WTC11 (cell line): ENCODE measurements at places on chromosomes 1 and 21. TPM values are rescaled to one million over a fixed set of nuclear protein-coding genes. Genes with fewer than 3 reads are reported as not detected.
A peak's percentile ranks its signal among the peaks of the same experiment; 100 is the strongest.

The GBP5 gene
- total RNA-seq: 0.17 to 0.25 TPM (median 0.23 TPM) in 3 replicates

The TSSK3 gene
- total RNA-seq: 1.2 to 2.9 TPM (median 1.7 TPM) in 3 replicates

The AMY2A gene
- total RNA-seq: 0.48 to 0.55 TPM (median 0.55 TPM) in 3 replicates

The FAAP20 gene
- 133 to 151 TPM (median 150 TPM) in 3 replicates for total RNA-seq

The FCAMR gene
- not detected in 3 replicates for total RNA-seq

The ANKRD35 gene
- 2.7 to 3.2 TPM (median 2.9 TPM) in 3 replicates for total RNA-seq

The NTNG1 gene
- total RNA-seq: 0.98 to 2.3 TPM (median 1.2 TPM) in 3 replicates

DNA sequence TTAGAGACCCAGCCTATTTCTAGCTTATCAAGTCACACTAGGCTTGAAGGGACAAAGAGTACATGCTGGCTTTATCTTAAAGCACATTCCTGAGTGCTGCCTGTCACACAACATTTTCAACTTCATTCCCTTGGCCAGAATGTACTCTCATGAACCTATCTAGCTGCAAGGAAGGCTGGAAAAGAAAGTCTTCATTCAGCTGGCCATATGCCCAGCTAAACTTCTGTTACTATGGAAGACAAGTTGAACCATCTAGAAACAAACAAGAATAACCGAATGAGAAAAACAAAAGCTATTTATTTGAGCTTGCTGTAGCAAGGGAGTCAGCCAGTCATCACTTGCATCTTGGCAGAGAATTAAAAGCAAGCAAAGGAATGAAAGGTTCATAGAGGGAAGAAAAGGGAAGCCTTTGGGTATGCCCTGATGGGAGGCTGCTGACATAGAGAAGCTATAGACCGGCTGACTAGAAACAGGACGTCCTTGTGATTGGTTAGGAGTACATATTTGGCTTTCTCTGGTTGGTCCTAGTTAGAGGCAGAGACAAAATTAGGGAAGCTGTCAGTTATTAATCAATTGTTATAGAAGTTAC lies 108.4 kb downstream of the NEK7 start:
- no peak for DNase-seq

GRCh38 chr21:33339135-33339534 lies 14.4 kb downstream of the IFNAR1 start:
- no peak for DNase-seq

GRCh38 chr1:203743091-203743571 lies 21.9 kb upstream of the LAX1 start:
- no peak for DNase-seq

GRCh38 chr1:206075786-206076755 lies 23.1 kb downstream of the RHEX start:
- no peak for DNase-seq

- DNase-seq: no peak
Measured at GRCh38 chr1:213759359-213760181, 228.2 kb upstream of the PROX1 start.

DNA sequence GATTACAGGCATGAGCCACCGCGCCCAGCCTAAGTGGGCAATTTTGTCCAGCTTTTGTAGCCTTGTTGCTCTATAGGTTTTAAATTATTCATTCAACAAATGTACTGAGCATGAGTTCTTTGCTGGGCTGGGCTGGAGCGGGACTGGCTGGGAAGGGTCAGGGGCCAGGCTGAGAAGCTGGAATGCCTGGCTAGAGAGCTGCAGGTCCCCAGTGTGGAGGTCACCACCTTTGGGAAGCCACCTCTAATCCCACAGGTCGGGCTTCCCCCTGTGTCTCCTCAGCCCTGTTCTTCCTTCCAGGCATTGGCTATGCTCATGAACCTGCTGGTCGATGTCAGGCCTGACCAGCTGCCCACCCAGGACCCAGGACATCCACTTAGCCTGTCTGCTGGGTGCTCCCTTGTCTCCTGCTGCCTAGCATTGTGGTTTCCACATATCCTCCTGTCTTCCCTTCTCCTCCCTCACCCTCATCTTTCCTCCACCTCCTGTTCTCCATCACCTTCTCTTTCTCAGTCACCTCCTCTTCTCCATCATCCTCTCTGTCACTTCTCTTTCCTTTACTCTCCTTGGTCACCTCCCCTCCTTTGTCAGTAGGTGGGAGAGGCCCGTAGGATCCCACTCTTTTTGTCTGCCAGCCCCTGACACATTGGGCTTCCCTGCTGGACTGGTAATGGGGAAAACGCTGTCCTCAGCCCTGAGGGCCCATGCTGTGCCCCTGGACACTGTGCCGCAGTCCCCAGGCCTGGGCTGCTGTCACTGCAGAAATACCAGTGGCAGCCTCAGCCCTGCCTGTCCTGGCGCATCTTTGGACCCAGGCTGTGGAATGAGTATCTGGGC lies 23.8 kb downstream of the SERINC2 start:
- DNase-seq: no peak

- peak; percentile 83 for DNase-seq
Measured at GRCh38 chr1:93447481-93448291, at the start of gene FNBP1L. Gene FNBP1L, plus strand, starts transcription at chr1:93448118. Its CDS starts 164 bp downstream, at chr1:93448282.

DNA sequence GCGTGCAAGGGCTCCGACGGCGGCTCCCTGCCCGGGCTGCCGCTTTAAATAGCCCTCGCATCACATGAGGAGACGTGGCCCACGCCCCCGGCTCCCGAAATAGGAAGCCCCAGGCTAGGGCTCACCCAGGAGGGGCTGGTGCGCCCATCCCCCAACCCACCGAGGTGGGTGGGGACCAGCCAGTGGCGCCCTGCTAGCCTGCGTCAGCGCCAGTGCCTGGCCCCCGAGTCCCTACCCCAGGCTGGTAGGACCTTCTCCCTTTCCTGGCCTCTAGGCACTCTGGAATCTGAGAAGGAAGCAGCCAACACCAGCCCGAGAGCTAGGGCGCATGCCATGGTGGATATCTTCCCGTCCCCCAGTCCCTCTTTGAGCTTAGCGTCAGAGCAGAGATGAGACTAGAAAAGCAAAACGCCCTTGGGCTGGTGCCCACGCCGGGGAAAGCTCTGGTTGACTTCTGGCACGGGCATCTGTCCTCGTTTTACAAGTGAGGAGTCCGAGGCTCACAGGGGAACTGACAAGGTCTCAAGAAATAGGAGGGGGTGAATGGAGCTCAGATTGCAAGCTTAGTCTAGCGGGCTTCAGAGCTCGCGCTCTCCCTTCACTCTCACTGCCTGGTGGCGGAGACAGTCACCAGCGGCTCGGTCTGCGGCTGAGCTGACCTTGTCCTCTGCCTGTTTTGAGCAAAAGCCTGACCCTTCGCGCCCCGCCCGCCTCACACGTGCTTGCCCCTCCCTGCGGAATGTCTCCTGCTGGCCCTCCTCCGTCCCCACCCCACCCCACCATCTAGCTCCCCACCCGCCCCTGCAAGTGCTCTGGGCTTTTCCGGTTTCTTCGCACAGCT lies at the start of gene FABP3:
Gene FABP3 (minus strand): TSS at position 21 of the 841 bp plus-strand sequence. CDS start 62 bp downstream, outside the sequence.
- peak; percentile 95 for DNase-seq

DNA sequence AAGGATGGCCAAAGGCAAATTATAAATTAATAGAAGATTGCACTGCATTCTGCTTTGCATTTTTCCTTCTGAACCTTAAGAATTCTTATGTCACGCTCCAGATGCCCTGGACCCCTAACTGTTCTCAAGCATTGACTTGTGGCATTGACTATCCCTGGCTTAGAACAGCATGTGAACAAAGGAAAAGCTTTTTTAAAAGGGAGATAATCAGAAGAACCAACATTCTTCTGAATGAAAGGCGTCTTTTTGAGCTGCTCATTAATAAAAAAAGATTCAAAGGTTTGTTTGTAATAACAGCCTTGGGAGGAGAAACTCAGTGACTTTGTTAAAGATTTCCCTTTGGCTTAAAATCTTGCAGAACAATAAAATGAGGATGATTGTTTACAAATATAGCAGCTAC lies 105.5 kb downstream of the TNNI3K start:
- DNase-seq: no peak

GRCh38 chr1:181044449-181044966 lies 10.7 kb downstream of the MR1 start:
- no peak for DNase-seq

GRCh38 chr1:59697150-59697800 lies 117.5 kb upstream of the HOOK1 start:
- no peak for DNase-seq

DNA sequence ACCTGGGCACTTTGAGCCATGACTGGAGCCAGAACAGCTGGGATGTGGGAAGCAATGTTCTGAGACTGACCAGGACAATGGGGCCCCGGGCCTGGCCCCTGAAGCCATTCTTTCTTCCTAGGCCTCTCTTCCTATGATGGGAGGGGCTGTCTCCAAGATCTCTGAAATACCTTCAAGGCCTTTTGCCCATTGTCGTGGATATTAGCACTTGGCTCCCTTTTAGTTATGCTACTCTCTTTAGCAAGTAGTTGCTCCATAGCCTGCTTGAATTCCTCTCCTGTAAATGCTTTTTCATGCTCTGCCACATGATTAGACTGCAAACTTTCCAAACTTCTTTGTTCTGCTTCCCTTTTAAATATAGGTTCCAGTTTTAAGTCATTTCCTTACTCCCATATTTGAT lies 262.9 kb upstream of the CACYBP start:
- DNase-seq: no peak
